ENCODE measurements at places on chromosomes 6 and 20.

- no peak for DNase-seq
These were observed 171.7 kb downstream of the HIVEP2 start for GRCh38 chr6:142773324-142773723.

- no peak for DNase-seq
These were observed 223.6 kb downstream of the OGFRL1 start for GRCh38 chr6:71512256-71512655.

DNA sequence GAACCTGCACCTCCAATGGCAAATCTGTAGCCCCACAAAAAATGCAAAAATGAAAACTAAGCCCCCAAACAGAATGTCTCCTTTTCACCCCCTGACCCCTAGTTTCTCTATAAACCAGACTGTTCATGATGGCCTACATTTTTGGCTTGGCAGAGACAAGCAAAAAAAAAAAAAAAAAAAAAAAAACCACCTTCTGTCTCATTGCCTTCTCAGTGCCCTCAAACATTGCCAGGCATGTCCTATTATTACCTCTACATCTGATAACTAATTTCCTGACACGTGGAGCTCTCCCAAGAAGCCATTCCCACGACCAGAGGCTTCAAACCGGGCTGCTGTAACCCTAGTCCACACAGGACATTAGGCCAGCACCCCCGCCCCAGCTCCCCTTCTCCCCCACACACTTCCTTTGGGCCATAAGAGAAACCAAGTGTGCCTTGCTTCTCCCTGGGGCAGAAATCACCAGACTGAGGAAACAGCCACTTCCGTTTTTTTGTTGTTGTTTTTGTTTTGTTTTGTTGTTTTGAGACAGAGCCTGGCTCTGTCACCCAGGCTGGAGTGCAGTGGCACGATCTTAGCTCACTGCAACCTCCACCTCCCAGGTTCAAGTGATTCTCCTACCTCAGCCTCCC, 65.4 kb downstream of the GPR6 start:
- no peak for DNase-seq

DNA sequence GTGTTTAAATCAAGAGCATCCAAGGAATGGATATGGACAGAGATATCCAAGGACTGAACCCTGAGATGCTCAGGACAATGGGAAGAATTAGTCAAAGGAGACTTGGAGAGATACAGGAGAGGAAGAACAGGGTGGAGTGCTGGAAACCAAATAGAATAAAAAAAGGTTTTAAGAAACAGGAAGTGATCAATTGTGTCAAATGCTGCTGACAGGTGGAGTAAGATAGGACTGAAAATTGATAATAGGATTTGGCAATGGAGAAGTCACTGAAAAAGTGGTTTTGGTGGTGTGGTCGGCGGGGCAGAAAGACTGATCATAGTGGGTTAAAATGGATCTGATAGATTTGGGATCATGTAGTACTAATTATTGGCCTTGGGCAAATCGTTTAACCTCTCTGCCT, 37.9 kb upstream of the PNRC1 start:
- no peak for DNase-seq

GRCh38 chr20:62593616-62594015, 48.7 kb upstream of the SLCO4A1 start:
- DNase-seq: no peak

GRCh38 chr6:57013521-57013926, 33.0 kb upstream of the KIAA1586 start:
- DNase-seq: no peak

GRCh38 chr6:37665304-37665703, 32.4 kb downstream of the MDGA1 start:
- no peak for DNase-seq

DNA sequence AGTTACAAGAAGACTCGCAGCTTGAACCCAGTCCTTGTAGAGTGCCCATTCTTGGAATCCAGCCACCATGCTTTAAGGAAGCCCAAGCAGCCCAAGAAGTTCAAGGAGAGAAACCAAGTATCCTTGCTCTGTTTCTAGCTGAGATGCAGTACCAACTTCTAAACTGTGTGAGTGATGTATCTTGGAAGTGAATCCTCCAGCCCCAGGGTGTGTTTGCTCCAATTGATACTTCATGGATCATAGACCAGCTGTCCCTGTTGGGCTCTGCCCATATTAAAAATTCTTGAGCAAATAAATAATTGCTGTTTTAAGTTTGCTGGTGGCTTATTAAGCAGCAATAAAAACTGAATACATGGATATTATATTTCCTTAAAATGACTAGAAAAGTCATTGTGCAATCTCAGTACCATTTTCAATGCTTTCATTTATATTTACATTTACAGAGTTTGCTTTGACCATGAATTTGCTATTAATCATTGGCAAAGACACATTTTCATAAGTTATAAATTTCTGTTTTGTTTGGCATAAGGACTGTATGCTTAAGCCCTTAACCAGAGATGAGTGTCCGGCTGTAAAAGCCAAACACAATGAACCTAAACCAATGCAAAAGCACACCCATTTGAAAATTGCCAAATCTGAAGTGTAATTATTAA, 9.2 kb downstream of the SPTLC3 start:
- no peak for DNase-seq

GRCh38 chr20:62370115-62370806, 3.1 kb upstream of the LAMA5 start:
- DNase-seq: no peak

GRCh38 chr6:158230967-158231550, 62.9 kb downstream of the GTF2H5 start:
- no peak for DNase-seq

- DNase-seq: no peak
These were observed 32.0 kb upstream of the GCM1 start for GRCh38 chr6:53180678-53181077.

DNA sequence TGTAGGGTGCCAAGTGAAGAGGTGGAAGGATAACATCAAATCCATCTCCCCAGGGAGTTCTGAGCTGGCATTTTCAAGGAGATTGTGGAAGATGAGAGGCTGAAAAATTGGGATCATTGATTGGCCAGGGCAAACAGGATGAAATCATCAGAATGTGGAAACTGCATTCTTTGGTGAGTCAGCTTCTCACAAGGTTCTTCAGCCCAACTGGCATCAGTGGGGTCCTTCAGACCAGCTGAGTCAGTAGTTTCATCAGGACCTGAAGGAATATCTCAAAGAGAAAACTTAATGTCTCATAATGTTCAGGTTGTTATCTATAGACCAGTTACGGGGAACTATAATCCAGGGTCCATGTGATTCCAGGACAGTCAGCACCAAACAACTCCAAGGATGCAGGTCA, 195.8 kb downstream of the HAO1 start:
- no peak for DNase-seq

GRCh38 chr6:157063923-157064322, 259.4 kb downstream of the TMEM242 start:
- no peak for DNase-seq

DNA sequence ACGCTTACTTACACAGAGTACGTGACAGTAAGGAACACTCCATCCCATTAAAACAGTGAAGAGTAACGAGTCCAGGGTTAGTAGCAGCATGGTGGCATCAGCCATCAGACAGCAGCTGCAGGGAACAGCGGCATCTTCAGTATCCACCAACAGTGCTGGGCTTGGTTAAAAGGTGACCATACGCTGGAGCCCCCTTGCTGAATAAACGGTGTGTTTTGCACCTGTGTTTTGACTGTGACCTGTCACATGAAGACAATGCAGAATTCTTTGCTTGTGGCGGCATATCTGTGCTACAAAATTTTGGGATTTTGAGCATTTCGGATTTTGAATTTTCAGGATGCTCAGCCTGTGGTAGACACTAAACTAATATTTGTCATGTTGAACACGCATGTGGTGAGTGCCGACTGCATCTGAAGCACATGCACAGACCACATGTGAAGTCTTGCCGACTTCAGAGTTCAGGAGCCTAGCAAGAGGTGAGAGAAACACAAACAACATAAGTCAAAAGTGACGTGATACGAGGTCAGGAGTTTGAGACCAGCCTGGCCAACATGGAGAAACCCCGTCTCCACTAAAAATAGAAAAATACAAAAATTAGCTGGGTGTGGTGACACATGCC, 69.3 kb upstream of the FRMD1 start:
- DNase-seq: no peak

- DNase-seq: no peak
These were observed 47.6 kb downstream of the CPNE5 start for GRCh38 chr6:36791521-36792135.

- no peak for DNase-seq
These were observed 20.0 kb upstream of the TRAF3IP2 start for GRCh38 chr6:111625461-111626391.

- no peak for DNase-seq
These were observed 15.2 kb upstream of the CST9L start for GRCh38 chr20:23583526-23583925.

DNA sequence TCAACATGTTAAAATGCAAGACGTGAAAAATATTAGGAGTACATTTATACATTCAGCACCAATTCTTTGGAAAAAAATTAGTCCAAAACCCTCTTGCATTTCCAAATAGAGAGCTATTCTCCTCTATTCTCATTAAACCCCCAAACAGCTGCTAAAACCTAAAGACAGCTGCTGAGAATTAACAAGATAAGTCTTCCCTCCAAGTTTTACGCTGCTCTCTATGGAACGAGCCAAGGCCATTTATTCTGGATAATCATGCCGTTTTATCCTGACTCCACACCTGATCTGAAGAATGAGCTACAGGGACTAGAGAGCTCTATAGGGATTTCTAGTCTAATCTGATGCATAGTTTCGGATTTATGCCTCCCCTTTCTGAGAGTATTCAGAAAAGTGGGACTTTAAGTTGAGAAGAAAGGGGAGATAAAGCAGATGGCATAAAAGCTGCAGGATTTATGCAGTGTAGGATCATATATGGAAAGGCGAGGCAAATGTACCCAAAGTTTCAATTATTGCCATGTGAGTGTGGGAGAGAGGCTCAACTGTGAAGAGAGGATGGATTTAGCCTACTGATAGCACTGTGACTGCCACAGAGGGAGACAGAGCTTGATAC, 64.7 kb upstream of the HS3ST5 start:
- no peak for DNase-seq

DNA sequence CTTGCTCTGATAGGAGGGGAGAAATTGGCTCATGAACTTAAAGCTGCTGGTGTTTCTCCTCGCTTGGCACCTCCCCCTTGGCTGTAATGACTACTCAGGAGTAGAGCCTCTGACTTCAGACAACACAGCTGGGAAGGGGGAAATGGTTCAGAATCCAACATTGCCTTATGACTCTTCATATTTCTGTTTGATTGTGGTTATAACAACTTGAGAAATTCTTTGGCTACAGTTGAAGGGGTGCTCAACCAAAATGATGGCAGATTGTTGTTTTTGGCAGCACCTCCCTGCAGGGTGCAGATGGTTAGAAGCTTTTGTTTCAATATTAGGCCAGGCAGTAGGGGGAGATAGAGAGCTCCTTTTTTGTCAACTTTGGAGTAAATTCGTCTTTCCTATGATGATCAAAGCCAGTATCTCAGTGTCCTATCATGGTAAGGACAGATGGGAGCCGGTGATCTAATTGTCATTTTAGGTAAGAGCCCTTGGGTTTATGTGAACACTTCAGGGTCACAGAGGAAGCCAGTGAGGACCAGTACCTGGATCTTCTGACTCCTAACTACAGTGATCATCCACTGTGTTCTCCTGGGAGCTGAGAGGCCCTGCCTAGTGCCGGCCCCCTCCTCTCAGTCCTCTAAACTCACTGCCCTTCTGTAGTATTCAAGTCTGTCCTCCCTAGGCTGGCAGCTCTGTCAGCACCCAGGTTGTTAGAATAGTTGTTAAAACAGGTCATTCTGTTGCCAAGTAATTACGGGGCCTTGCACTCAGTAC, 39.9 kb downstream of the RPRD1B start:
- DNase-seq: peak; percentile 74

DNA sequence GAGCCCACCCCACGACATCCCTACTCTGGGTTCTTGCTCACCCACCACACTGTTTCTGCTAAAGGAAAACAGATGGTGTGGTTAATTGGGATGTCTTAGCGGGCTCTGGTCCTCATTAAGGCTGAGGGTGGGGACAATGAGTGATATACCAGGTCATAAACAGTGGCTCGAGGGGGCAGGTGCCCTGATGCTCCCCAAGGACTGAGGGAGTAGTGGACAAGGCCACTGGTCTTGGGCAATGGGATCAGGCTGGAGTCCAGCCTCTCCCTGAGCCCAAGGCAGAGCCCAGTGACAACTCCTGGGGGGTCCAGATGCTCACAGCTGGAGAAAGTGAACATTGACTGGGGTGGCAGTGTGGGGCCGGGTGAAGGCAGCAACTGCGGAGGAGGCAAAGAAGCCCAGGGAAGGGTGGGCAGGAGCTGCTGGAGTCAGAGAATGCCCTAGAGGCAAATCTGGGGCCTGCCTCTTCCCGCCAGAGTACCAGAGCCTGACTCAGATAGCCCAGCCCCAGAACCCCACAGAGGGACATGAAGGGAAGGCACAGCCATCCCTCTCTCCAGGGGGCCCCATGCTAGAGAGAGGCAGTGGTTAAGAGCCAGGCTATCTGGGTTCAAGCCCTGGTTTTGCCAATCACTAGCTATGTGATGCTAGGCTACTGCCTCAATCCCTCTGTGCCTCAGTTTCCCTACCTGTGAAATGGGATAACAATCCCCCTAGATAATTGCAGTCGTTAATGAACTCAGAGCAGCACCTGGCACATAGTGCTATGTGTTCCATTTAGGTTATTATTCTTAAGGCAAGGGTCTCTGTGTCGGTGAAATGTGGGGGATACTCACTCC, 72.3 kb downstream of the MRPL14 start:
- no peak for DNase-seq

- DNase-seq: no peak
These were observed 49.7 kb downstream of the BCAS4 start for GRCh38 chr20:50844430-50845100.

DNA sequence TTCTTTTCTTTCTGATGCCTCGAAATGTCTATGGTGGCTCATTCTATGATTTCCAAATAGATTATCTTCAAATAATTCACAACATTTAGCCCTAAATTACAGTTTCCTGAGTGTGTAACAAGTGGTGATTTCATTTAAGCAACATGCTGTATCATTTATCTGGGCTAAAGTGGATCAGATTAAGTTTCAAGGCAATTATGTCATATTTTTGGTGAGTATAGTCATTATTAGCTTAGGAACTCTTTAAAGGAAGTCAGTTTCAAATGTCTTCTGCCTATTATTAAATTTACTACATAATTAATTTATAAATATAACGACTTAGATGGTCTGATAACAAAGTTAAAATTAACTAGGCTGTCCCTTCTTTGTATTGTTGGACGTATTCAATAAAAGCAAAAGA, 847.9 kb upstream of the FLRT3 start:
- no peak for DNase-seq

DNA sequence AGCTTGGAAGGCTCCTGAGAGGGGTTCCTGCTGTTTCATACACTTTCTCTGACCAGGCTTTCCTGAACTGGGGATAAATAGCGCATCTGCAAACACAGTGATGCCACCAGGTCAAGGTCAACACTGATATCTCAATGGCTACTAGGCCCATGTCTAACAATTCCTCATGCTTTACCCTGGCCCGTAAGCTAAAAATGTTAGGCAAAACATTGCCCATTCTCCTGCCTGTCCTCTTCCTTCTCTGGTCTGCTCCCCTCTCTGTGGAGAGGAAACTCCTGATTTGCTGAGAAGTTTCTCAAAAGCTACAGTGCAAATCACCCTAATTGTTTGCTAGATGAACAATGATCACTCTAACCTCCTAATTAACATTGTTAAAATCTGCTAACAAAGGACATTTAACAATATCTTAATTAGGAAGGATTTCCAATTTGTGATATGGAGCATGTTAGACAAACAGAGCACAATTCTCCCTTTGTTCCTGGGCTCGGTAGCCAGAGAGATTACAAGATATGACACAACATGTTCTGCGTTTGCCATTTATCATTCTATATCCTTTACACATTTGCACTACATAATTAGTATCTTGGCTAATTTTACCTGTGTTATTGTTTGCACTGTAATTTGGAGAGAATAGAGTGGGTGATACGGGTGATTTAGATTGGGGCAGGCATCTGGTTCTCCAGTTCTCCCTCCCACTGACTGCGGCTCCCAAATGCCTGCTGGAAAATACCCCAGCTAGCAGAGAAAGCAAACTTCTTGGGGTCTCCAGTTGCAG, 266.8 kb downstream of the CD83 start:
- DNase-seq: no peak

Data from colonic mucosa (tissue), 4 donors.